Activated T-cell treated with anti-CD3 and anti-CD28 coated beads for 48 hours (primary cell): ENCODE measurements at places on chromosomes 1 and 21.

DNA sequence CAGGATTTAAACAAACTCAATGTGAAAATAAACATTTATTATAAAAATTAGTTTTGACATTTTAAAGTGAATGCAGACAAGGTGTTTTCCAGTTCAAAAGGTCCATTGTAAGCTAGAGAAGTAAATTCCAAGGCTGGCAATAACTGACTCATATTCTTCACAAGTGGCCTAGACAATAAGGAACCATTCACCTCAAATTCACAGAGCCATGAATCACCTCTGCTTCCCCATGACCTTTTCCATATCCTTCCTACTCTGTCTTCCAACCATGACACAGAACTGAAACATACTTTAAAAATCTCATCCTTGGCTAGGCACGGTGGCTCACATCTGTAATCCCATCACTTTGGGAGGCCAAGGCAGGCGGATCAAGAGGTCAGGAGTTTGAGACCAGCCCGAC lies 24.8 kb downstream of the F11R start:
- DNase-seq: no peak

DNA sequence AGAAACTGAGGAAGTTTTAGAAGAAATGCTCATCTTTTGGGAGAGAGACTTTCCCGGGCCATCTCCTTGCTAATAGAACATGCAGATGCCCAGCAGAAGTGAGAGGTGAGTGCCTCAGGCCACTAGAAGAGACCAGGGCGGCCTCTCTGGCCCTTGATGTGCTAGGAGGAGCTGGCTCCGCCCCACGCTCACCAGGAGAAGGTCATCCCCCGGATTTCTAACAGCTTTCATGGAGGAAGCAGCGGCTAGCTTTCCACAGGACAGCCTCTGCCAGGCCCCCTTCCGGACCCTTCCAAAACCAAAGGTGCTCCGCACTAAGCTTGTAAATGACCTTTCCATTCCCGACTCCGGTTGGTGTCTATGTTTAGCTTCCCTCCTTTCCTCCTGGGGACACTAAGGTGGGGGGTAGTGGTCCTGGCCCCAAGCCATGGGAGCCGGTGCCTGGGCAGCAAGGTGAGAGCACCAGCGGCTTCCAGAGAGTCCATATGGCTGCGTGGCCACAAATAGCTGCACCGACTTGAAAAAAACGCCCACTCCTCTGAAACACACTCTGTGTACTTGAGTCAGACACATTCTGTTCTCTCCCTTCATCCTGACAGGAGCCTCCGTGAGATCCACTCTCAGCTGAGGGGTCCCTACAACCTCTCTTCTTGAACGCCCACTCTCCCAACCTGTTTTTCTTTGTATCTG lies 249.9 kb downstream of the TNR start:
- no peak for DNase-seq

- no peak for DNase-seq
Measured at GRCh38 chr1:33626801-33627200, 154.4 kb downstream of the ZSCAN20 start.

DNA sequence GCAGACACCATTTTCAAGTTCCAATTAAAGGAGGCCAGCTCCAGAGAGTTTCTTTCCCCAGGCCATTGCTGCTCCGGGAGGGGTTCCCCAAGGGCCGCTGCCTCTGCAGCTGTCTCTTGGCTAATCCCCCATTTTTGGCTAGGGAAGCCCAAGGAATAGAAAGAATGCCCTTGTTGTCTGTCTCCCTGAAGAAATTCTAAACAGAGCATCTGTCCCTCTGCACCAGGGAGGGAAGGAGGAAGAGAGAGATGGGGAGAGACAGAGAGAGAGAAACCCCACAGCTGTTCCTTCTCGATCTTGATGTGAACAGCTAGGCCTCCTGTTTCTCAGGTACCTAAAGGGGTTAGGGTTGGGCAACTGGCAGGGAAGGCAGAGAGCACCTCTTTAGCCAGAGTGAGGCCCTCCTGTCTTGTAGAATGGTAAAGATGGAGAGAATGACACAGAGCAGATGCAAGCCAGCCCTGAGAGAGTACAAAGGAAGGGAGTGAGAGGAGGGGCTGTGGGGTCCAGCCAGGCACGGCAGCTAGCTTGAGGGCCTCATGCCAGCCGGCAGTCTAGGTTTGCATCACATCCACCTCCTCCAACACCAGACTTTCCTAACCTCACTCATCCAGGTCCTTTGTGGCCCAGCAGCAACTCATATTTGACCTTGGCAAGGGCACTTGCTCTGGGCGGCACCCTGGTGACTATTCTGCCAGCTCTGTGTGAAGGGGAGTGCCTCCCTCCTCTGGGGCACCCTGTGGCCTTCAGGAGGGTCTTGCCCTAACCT lies 13.1 kb downstream of the OPTC start:
- DNase-seq: no peak

DNA sequence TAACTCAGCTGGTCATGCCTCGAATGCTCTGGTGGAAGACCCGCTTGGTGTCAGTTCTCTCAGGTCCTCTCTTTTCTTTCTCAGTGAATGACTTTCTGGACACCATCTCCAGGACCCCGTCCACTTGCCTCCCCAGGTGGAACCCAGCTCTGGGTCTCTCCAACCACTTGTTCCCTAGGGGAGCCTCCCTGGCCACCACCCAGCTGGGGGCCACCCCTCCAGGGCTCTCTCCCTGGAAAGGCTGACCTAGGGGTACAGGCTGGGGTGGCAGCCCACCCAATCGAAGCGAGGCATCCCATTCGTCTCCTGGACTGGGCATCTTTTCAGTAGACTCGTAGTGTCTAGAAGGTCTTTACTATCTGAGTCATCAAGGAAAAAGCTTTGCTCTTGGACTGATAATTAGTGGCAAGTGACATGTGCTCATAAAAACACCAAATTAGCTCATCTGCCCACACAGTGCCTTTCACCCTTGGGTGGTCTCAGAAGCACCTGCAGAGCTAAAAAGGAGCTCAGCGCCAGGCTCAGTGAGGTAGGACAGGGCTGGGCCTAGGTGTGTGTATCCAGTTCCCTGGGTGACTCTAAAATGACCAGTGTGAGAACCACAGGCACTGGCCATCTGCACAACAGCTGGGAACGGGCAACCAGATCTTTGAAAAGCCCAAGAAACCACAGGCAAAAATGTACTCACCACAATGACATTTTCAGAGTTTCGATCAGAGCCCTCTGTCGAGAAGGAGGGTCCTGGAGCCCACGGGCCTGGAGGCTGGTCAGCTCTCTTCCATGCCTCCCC lies 2.4 kb upstream of the PDXK start:
- no peak for DNase-seq

DNA sequence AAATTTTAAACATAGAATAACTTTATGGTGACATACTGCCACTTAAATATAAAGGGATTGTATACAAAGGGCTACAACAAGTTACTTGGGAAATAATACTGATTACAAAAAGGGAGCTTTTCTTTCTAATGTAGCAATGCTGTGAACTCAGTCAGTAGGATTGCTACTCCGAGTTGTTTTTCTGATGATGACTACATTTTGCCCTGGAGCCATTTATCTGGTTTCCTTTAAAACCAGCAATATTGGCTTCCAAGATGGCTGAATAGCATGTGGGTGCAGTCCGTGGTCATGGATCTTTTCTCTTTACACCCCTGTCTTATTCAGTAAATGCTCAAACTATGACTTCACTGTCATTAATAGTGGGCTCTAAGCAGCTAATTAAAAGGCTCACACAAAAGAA lies 92.6 kb upstream of the NEK7 start:
- no peak for DNase-seq

DNA sequence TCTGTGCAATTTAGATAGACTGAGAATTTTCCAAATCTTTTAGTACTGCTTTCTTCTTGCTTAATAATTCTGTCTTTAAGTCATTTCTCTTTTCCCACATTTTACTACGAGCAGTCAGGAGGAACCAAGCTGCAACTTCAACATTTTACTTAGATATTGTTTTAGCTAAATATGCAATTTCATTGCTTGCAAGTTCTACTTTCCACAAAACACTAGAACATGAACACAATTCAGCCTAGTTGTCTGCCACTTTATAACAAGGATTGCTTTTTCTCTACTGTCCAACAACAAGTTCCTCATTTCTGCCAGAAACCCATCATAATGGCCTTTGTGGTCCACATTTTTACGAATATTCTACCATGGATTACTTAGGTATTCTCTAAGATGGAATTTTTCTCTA lies 36.6 kb downstream of the SORT1 start:
- DNase-seq: no peak

GRCh38 chr1:26932531-26932930 lies 11.0 kb downstream of the NUDC start:
- no peak for DNase-seq

DNA sequence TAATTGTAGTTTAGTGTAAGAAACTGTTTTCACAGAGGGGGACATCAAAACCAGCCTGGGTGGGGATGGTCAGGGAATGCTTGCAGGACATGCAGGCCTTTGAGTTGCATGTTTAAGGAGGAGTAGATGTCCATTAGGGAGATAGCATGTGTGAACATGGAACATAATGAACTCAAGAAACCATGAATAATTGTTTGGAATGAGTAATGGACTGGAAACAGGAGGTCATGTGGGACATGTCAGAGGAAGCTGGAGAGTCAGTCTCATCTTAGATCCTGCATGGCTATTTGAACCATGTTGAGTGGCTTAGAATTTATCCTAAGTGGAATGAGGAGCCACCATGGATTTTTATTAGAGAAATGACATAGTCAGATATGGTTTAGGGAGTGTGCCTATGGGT lies 86.4 kb downstream of the RPE65 start:
- no peak for DNase-seq

- no peak for DNase-seq
Measured at GRCh38 chr1:157193219-157193618, 55.0 kb upstream of the ETV3 start.

GRCh38 chr1:162919034-162919433 lies 58.1 kb upstream of the CCDC190 start:
- no peak for DNase-seq

DNA sequence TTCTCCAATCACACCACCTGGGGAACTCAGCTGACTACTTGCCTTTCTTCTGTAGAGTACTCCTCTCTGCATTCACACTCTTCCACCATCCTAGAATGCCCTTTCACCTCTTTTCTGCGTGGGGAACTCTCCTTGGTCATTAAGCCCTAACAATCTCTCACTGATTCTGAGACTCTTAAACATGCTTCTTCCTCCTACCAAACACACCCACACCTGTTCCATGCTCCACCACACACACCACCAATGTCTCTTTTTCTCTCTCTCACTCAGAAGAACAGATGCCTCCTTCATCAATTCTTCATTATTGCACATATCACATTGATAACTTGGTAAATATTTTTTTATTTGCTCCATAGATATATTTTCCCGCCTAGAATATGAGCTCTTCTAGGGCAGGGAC lies 53.6 kb downstream of the WARS2 start:
- no peak for DNase-seq

DNA sequence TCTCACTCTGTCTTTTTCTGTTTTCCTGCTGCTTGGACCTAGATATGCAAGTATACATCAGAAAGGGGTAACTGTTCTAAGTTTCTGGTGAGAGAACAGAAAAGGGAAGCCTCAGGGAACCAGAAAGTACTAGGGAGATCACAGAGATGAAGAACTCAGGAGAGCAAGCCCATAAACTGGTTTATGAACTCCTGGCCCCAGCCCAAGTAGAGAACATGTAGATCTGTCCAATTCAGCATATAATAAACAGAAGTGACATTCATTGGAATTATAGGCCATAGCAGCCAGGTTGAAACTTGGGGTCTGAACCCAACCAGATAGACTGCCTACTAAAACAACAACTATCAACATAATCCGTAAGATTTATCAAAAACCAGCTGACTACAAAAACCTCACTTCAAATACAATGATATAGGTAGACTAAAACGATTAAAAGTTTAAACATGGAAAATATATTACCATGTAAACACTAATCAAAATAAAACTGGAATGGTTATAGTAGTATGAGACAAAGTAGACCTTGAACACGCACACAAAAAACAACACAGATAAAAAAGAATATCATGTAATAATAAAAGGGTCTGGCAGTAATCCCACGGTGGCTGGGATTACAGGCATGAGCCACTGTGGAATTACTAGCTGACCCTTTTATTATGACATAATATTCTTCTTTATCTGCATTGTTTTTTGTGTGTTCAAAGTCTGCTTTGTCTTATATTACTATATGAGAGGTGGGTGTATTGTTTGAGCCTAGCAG lies 65.0 kb downstream of the ZSWIM5 start:
- no peak for DNase-seq

- DNase-seq: no peak
Measured at GRCh38 chr1:82030830-82031229, 230.1 kb downstream of the ADGRL2 start.

- DNase-seq: no peak
Measured at GRCh38 chr1:81179242-81179641, 621.5 kb upstream of the ADGRL2 start.

DNA sequence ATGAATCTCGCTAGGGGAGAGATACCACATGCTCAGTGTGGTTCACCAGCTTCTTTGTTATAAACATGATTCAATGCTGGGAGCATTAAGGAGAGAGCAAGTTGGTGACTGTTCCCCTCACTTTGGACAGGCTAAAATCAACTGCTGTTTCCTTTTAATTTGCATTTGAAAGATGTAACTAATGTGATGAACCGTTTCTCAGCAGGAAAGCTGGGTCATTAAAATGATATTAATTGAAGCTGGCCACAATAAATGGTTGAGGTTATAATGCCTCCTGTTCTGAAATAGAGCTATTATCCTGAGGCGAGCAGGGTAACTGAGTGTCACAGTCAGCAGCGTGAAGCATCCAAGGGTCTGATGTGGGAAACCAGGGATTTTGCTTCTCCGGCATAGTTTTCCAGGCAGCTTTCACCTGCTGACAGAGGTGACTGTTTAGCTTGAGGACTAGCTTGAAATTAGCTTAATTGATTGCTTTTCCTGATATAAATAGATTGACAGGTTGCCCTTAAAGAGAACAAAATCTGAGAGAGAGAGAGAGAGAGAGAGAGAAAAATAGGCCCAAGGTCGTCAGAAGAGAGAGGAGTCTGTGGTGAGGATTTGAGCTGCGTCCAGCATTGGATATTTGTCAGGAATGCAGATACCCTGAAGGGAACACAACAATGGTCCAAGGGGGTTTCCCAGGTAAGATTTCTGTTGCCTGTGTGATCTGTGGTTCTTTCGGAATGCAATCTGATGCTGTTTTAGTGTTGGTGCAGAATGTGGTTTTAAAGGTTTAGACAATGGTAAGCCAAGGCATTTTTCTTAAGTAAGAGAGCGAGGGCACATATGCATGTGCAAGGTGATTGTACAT lies 209.7 kb downstream of the PATJ start:
- DNase-seq: no peak

GRCh38 chr21:17492415-17493168 lies 20.3 kb upstream of the CXADR start:
- DNase-seq: no peak

GRCh38 chr21:19850157-19850556 lies 1148.1 kb upstream of the NCAM2 start:
- DNase-seq: no peak

- no peak for DNase-seq
Measured at GRCh38 chr1:94345148-94345721, 73.0 kb upstream of the ABCD3 start.
